CD4-positive, alpha-beta T cell (primary cell): ENCODE measurements at places on chromosomes 5 and 9.

DNA sequence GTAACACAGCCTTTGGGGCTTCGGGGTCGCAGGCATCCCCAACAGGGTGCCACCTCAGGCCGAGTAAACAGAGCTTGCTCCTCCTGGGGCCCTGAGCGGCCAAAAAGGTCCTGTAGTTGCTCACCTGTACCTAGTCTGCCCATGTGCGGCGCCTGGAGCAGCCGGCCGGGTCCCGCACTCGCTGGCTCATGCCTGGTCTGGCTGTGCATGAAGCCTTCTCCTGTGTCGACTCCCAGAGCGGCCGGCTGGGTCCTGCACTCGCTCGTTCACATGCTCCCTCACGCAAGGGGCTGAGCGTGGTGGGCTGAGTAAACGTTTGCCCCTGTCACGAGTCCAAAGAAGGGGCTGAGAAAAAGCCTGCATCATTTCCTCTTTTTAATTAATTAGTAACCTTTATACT is 162.4 kb upstream of the TUT7 start:
- DNase-seq, result no peak

DNA sequence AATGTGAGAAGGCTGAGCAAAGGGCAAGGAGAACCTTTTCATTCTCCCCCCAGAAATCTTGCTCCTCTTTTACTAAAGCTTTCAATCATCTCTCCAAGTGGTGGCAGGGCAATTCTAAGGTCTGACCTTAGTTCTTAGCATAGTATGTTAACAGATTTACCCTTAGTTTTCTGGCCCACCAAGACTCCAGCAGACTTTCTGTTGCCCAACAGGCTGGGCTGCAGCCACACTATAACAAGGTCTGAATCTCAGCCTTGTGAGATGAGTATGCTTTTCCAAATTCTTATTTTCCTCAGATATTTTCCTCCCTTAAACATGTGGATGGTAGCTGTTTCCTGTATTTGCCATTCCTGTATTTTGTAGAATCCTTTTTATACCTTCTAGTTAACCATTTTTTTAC is 69.5 kb downstream of the NIPBL start:
- no peak for DNase-seq

GRCh38 chr5:38446029-38446522 is 110.4 kb downstream of the LIFR start:
- DNase-seq, result no peak

- DNase-seq, result no peak
Observed at GRCh38 chr9:68961587-68961986, 52.3 kb downstream of the PRKACG start.

GRCh38 chr5:115583474-115583873 is 18.8 kb downstream of the TICAM2 start:
- no peak for DNase-seq

DNA sequence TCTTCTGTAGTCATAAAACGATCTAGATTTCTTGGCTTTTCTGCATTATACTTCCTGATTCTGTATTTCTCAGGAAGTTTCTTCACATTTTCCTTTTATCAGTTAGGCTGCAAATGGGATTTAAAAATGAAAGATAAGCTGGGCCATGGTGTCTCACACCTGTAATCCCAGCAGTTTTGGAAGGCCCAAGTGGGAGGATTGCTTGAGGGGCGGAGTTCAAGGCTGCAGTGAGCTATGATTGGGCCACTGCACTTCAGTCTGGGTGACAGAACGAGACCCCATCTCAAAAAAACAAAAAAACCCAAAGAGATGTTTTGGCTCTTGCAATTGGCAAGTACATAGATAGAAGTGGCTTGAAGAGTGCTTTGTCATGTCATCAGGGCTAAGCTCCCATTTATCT is 26.2 kb upstream of the APC start:
- DNase-seq, result no peak

- DNase-seq, result no peak
Observed at GRCh38 chr5:435156-435790, 7.7 kb upstream of the EXOC3 start.

- DNase-seq, result no peak
Observed at GRCh38 chr9:87497604-87498045, at the start of gene DAPK1. DAPK1 (plus strand) TSS chr9:87497867; CDS start chr9:87499078, 1,211 bp downstream.

DNA sequence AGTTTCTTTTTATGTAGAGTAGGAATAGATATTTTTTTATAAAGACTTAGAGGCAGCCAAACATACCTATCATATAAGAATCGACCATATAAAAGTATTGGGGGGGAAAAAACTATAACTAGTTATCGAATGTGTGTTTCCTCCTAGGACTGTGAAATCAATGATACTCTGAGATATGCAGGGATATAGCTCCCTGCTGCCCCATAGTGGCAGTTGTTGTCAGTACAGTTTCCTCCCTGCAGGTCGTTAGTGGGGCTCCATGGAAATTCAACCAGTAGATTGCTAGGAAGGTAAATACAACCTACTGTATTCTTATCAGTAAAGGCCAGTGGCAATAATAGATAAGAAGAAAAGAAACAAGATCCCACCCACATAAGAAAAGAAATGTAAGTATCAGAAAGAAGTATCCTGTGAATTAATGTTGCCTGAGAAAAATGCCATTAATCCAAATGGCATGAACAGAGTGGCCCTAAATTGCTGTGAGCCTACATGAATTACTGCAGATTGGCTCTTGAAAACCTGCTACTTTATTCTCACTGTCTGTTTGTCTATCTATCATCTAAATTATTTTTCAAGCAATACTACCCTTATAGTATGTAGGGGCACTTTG is 136.9 kb upstream of the FBN2 start:
- DNase-seq, result peak; percentile 8

DNA sequence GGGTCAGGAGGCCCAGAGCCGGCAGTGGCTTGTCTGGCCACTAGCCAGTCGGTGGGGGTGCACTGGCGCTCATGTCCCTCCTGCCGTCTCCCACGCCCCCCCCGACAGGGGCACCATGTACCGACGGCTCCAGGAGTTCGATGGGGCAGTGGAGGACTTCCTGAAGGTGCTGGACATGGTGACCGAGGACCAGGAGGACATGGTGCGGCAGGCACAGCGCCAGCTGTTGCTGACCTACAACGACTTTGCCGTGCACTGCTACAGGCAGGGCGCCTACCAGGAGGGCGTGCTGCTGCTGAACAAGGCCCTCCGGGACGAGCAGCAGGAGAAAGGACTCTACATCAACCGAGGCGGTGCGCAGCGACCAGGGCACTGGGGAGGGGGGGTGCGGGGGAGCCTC is 8.1 kb downstream of the TTC16 start:
- DNase-seq, result no peak

- DNase-seq, result no peak
Observed at GRCh38 chr9:15140051-15140450, 167.0 kb downstream of the TTC39B start.

DNA sequence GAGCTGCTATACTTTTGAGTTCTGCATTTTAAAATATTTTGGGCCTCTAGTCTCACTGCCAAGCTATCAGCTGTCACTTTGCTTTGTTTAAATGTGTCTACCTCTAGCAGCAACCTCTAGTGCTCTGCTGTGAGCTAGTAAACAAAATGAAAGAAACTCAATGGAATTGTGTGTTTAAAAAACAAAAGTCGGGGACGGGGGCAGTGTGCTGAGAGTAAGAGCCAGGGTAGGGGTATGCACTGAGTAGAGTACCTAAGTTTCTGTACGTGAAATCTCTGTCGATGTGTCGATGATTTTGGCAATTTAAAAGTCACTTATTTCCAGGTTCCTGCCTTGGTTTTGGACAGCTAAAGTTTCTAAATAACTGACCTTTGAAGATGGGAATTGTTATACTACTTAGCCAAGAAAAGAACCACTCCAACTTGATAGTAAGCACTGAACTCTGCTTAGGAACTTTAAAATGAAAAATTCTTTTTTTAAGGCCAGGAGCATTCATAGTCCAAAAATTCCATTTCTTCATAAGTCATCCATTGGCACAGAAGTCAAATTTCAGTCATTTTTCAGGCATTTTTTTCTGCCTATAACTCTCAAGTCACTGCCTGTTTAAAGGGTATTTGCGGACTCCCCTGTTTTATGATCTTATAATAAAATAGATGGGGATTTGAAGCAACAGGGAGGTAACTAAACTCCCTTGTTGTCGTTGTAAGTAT is 111.5 kb downstream of the SAXO1 start:
- no peak for DNase-seq

GRCh38 chr9:125549465-125549871 is 157.5 kb downstream of the MAPKAP1 start:
- no peak for DNase-seq

DNA sequence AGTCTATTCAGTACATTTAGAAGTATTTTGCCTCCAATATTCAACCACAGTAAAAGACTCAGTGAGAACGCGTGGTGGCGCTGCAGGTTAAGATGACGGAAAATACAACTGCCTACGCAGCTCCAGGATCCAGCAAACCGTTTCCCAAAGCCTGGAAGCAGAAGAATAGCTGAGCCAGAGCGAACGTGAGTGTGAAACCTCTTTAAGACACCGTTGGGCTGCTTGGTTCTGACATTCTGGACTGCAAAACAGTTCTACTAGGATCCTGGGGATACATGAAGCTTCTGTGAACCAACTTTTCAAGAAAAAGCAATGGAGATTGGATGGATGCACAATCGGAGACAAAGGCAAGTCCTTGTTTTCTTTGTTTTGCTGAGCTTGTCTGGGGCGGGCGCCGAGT is at the start of gene PCDHB16:
Gene PCDHB16, plus strand, starts transcription at position 140 of the 400 bp plus-strand sequence. Its CDS starts 173 bp downstream, at position 313.
- DNase-seq, result no peak

- no peak for DNase-seq
Observed at GRCh38 chr5:115541611-115542010, 3.0 kb downstream of the FEM1C start.

- DNase-seq, result no peak
Observed at GRCh38 chr5:156329171-156329611, 2.2 kb downstream of the SGCD start.

DNA sequence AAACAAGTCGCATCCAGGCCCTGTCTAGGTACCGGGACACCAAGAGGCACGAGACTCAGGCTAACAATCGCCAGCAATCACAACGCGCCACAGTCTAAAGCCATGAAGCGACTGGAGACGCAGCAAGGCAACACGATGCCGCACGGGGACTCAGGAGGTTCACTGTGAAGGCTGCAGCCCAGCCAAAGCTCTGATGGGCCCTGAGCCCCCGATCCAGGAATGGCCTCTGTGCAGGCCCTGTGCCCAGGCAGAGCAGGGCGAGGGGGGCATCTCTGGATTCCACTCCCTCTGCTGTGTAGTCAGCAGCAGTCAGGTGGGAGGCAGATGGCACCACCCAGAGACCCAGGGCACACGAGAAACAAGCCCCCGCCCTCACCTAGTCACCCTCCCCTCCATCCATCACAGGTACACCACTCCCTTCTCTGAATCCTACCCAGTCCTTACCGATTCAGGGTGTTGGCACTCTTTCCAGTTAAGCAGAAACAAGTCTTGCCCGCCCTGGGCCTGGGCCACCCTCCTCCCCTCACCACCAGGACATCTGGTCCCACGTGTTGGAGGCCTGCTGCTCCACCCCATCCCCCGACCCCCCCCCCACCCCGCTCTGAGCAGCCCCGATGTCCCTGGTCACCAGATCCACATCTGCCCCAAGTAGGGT is 1.1 kb downstream of the RALGDS start:
- DNase-seq, result no peak

DNA sequence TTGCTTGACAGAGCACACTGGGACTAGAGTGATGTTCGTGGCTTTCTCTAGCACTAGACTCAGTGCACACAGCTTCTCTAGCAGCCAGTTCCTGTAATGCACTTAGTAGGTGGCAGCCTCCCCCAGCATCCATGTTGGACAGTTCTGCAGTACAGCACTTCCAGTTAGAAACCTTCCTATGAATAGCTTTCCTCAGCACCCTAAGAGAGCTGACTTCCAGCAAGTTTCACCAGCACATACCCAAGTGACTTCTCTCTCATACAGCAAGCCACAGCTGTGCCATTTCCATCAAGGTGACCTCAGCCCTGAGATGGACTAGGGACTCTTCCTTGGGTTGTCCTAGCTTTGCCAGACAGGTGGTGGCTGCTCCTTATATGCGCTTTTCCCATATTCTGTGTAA is 60.4 kb downstream of the PJA2 start:
- DNase-seq, result no peak

DNA sequence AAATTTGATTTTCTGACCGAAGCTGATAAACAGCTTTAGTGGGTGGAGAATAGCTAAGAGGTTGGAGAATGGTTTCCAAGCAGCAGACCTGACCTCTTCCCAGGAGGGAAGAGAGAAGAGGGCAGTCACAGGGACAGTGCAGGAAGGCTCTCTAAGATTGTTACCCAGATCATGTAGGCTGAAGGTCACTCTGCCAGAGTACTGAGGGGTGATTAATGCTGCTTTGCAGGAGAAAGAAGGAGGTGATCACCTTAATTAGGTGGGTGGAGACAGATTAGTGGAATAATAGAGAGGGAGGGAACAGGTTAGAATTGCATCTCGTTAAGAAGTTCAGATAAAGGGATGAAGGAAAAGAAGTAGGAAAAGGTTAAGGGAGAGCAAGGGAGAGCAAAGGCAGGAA is 440.5 kb downstream of the BRINP1 start:
- DNase-seq, result no peak

DNA sequence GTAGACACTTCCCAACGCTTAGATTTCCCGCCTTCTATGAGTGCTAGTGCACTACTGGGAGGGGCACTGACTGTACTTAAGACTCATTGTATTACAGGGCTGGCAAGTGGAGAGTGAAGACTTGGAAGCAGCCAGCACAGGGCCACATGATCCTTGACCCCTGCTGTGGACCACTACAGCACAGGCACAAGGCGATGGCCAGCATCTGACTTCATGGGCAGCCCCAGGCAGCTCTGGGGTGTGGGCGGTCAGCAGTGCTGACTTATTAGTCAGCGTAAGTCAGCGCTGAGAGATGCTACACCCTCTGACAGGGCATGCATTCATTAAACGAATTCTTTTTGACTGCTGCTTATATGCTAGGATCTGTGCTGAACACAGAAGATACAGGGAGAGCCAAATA is 9.3 kb downstream of the SLC46A2 start:
- no peak for DNase-seq

- no peak for DNase-seq
Observed at GRCh38 chr5:131378721-131379541, 115.1 kb downstream of the CDC42SE2 start.

GRCh38 chr5:16521521-16522483 is 56.2 kb upstream of the ZNF622 start:
- DNase-seq, result no peak

GRCh38 chr5:179373961-179374505 is 28.8 kb upstream of the ADAMTS2 start:
- DNase-seq, result no peak

DNA sequence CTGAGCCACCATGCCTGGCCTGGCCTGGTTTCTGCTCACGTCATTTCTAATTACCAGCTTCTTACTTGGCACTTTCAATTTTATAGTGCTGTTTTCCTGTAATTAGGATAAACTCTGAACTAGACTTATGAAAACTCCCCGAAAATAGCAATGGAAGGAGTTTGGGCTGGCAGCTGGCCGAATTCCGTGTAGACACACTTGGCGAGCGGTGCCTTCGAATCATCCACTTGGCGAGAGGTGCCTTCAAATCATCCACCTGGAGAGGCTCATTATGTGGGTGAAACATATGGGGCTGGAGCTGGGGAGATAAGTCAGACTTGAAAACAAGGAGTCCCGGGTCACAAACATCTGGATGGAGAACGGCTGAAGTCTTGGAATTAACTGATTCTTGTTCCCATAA is 203.7 kb downstream of the ROR2 start:
- DNase-seq, result no peak

GRCh38 chr9:99506747-99507348 is 284.8 kb downstream of the SEC61B start:
- no peak for DNase-seq

- no peak for DNase-seq
Observed at GRCh38 chr5:21831145-21831787, 1021.9 kb downstream of the CDH12 start.

- DNase-seq, result no peak
Observed at GRCh38 chr5:38013107-38013506, 173.3 kb upstream of the GDNF start.
